NCI-H1417 treated with DMSO at 0.1 percent for 48 hours (cell line): ENCODE measurements at places on chromosomes 7 and 10.

DNA sequence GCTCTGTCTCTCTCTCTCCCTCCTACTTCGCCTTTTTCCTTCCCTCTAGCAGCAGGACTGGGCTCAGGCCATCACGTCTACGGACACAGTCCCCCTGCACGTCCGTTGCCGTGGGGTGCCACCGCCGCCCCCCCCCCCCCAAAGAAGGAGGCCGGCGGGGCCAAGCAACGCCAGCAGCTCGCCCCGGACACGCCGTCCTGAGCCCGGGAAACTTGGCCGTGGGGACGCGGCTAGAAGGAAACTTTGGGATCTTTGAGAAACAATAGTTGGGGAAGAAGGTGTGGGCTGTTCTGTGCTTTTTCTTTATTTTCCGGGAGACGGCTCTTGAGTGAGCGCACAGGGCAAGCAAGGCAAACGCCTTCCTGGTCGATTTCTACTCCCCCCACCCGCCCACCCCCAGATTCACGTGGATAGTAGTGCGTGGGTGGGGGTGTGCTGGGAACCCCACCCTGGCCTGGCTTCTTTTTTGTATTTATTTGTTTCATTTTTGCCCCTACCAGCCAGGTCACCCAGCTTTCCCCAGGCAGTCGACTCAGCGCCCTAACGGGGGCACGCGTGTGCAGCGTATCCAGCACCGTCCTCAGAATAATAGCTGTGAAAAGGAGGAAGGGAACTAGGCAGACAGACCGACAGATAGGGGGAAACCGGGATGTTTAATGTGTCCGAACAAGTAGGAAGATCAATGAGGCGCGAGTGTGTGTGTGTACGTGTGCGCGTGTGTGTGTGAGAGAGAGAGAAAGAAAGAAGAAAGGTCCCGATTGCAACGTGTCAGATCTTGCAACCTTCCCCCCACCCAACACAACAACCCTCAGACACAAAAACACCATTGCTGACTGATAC lies 1.4 kb downstream of the MXI1 start:
- DNase-seq: no peak

DNA sequence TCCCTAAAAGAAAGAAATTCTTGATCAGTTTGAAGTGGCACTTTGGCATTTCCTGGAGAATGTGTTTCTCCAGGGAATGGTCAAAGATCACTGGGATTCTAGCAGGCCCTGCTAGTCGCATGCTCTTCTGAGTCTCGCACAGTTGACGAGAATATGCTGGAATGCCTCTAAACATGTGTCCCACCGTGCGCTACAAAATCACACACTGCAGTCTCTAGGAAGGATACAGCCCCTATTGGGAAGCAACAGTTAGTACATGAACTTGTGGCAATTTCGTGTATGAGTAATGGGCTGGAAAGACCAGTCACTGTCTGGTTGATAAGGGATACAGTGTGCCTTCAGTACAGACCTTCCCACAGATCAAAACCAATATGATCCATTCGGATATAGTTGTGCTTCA lies 257.9 kb downstream of the PRPF18 start:
- DNase-seq: no peak

DNA sequence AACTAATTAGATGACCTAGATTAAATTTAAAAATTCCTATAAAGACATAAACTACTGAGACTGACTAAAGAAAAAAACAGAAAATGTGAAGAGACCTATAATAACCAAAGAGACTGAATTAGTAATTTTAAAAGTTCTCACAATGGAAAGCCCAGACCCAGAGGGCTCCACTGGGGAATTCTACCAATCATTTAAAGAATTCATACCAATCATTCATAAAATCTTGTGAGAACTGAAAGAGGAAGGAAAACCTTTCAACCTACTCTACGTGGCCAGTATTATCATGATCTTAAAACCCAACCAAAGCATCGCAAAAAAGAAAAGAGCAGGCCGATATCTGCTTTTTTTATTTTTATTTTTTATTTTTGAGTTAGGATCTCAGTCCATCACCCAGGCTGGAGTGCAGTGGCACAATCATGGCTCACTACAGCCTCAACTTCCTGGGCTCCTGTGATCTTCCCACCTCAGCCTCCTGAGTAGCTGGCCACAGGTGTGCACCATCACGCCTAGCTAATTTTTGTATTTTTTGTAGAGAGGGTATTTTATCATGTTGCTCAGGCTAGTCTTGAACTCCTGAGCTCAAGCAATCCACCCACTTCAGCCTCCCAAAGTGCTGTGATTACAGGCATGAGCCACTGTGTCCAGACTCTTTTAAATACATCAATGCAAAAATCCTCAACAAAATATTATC lies 48.6 kb downstream of the DGKI start:
- no peak for DNase-seq

GRCh38 chr7:124679146-124679545 lies 86.4 kb downstream of the GPR37 start:
- DNase-seq: no peak
